ENCODE measurements at places on chromosomes 1 and 21.

GRCh38 chr1:87318056-87318650 lies 10.5 kb upstream of the LMO4 start:
- no peak for DNase-seq

GRCh38 chr1:28917757-28918118 lies 3.4 kb downstream of the EPB41 start:
- DNase-seq, result no peak

DNA sequence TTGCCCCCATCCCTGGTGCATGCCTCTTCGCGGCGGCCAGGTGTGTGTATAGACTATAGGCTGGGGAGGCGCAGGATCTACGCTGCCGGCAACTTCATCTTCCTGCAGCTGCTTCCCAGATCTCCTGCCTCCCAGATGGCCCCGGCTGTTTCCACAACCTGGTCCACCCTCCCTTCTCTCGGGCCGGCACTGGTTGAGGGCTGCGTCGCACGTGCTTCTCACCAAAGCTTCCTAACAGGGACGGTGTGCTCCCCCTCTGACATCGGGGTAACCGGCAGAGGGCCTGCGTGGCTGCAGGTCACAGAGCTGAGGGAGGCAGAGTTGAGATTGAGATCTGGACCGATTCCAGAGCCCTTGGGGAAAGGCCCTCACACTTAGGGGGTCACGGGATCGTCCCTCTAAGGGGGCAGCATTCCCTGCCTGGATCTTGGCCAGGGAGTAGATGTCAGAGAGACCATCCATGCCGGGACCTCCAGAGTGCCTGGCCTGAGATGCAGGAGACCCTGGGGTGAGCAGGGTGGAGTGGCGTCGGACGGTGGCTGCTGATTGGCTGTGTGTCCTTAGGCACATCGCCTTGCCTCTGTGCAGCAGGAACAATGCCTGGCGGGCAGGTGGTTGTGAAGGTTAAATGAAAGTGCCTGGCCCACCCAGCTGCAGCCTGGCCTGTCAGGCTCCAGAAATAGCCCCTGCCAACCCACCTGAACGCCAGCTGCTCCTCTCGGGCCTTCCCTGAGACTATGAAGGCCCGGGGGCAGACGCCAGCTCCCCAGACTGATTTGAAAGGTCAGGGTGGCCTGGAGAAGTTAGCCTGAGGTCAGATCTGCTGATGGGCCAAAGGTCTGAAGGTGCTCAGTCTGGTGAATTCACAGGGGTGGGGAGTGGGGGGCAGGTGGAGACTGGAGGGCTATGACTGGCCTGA lies 6.1 kb upstream of the MASP2 start:
- DNase-seq, result no peak

- no peak for DNase-seq
These were observed 24.7 kb downstream of the INAVA start for GRCh38 chr1:200919386-200919785.

- DNase-seq, result no peak
These were observed 58.4 kb downstream of the AGPAT3 start for GRCh38 chr21:43923391-43923790.

- DNase-seq, result no peak
These were observed 15.7 kb upstream of the ZBTB18 start for GRCh38 chr1:244035358-244035757.

DNA sequence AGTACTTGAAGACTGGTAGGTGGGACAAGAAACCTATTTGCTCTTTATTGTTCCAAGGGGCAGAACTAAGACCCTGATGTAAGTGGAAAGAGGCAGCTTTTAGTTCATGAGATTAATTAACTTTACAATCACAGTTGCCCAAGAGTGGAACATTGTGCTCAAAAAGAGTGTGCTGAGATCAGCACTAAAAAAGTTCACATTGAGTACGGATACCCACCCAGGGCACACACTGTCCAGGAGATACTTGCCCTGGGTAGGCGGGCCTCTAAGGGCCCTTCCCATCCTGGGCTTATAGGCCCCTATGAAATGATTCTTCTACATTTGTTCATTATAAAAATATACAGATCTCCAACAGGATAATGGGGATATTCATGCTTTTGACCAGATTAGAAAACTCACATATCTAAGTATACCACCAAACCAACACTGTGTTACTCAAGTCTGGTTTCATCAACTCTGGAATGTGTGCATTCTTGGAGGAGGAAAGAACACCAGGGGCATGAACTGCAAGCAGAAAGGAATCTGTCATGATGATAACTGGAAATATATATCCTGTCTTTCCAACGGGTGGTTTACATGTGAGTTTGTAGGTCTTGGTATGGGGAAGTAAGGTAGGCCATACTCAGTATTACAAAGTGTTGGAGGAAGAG lies 626.2 kb downstream of the SMYD3 start:
- DNase-seq, result no peak

DNA sequence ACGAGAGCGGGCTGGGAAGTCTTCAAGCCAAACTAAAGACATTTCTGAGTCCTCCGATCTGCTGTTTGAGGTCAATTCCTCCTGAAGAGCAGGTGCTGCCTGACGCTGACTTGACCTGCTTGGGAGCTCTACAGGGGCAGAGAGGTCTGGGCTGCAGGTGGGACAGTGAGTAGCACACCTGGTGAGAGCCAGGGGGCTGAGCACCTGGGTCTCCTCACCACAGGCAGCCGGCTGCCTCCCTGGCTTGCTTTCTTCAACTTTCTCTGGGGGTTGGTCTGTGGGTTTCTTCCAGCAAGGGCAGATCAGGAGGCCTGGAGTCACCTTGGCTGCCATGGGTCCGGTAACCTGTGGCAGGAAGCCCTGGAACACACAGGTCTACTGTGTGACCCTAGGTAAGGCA lies 107.4 kb upstream of the EDN2 start:
- no peak for DNase-seq

- no peak for DNase-seq
These were observed 32.7 kb upstream of the ASB17 start for GRCh38 chr1:75964760-75965408.

GRCh38 chr1:165328136-165328535 lies 28.4 kb downstream of the LMX1A start:
- DNase-seq, result no peak

- DNase-seq, result no peak
These were observed 66.1 kb downstream of the UBE2U start for GRCh38 chr1:64269558-64269884.
